Purkinje cell (primary cell): ENCODE measurements at places on chromosomes 6 and 20. TPM values are rescaled to one million over a fixed set of nuclear protein-coding genes. Genes with fewer than 3 reads are reported as not detected.

The CPNE5 gene
- 22.8 TPM in 1 of 2 replicates, not detected in the other for polyA plus RNA-seq

The TFAP2A gene
- polyA plus RNA-seq = 4.4 and 9.1 TPM in 2 replicates

The TINAG gene
- polyA plus RNA-seq = not detected in 2 replicates

The IFT52 gene
- polyA plus RNA-seq = 11.9 and 15.9 TPM in 2 replicates

The MED20 gene
- 3.2 and 3.3 TPM in 2 replicates for polyA plus RNA-seq

The ABHD16B gene
- not detected in 2 replicates for polyA plus RNA-seq

The OOEP gene
- polyA plus RNA-seq = not detected in 2 replicates

The GDAP1L1 gene
- polyA plus RNA-seq = 13.4 and 20.8 TPM in 2 replicates

The HLA-DMB gene
- not detected in 2 replicates for polyA plus RNA-seq

The IPCEF1 gene
- 0.80 and 8.5 TPM in 2 replicates for polyA plus RNA-seq

The COL21A1 gene
- polyA plus RNA-seq = 0.29 and 7.7 TPM in 2 replicates

The MDC1 gene
- polyA plus RNA-seq = 1.9 and 5.6 TPM in 2 replicates

The PAK5 gene
- polyA plus RNA-seq = 6.0 and 8.4 TPM in 2 replicates

The QRSL1 gene
- polyA plus RNA-seq = 8.8 and 10.0 TPM in 2 replicates

The SNPH gene
- polyA plus RNA-seq = 1.0 and 1.5 TPM in 2 replicates

The HLA-DRB1 gene
- not detected in 2 replicates for polyA plus RNA-seq
